GM20000 (cell line): ENCODE measurements at places on chromosomes 1 and 21.

DNA sequence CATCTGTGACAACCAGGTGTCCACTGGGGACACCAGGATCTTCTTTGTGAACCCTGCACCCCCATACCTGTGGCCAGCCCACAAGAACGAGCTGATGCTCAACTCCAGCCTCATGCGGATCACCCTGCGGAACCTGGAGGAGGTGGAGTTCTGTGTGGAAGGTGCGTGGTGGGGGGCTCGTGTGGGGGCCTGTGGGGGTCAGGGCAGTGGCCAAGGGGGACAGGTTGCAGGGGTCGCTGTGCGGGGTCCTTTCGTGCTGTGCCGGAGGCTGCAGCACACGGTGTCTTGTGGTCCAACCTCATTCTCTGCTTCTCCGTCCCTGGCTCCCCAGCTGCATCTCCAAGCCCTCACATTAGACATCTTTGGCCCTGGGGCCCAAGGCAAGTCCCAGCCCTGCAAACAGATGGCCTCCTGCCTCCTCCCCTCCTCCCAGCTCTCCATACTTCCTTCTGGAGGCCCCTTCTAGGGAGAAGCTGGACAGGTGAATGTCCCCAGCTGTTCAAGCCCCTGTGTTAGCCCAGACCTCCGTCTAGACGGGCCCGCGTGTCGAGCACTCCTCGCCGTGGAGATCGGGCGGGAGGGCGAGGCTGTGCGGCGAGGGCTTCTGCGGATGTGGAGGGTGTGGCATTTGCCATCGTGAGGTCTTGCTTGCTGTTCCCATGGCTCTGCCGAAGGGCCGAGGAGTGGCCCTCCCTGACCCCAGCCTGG is 2.5 kb downstream of the AGRN start:
- DNase-seq: no peak

GRCh38 chr1:6075748-6076147 is 30.1 kb downstream of the KCNAB2 start:
- no peak for DNase-seq

- DNase-seq: no peak
These were observed 80.1 kb downstream of the SH3BGR start for GRCh38 chr21:39531840-39532239.

GRCh38 chr21:41885341-41886024 is 6.3 kb upstream of the PRDM15 start:
- DNase-seq: no peak

GRCh38 chr1:199474738-199475137 is 552.8 kb upstream of the NR5A2 start:
- no peak for DNase-seq

DNA sequence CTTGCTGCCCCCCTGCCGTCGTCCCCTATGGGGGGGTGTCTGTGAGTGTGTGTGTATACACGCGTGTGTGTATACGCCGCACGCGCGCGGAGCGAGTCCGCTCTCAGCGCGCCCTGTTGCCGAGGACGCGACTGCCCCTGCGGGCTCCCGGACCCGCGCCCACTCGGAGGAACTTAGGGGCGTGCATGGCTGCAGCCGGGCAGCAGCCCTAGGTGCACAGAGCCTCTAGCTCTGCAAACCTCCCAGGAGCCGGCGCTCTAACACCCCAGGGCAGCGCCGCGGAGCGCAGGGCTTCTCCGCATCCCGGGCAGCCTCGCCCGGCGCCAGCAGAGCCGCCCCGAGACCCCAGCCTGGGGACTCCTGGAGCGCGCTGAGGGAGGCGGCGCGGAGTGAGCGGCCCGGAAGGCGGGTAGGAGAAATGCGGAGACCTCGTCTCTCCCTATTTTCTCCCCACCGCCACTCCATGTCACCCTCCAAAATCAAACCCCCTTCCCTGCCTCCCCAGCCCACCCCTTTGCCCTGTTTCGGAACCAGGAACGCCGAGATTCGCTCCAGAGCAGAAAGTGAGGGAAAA is 574 bp downstream of the ITPKB start:
- DNase-seq: peak; percentile 64

- DNase-seq: no peak
These were observed 10.8 kb upstream of the EXTL1 start for GRCh38 chr1:26010825-26011224.

DNA sequence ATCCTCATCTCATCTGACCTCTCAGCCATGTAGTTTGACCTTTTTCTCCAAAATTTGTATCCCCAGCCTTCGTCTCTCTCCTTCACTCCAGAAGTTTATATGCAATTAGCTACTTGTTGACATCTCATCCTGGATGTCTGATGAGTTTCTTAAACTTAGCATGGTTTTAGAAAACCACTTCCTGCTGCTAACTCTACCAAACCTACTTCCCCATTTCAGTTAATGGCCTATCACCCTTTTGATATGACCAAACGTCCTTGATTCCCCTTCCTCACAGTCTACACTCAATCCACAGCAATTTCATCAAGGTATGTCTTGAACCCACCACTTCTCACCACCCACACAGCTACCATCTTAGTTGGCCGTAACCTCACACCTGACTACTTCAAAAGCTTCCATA is 121.9 kb downstream of the LRRC40 start:
- DNase-seq: no peak

DNA sequence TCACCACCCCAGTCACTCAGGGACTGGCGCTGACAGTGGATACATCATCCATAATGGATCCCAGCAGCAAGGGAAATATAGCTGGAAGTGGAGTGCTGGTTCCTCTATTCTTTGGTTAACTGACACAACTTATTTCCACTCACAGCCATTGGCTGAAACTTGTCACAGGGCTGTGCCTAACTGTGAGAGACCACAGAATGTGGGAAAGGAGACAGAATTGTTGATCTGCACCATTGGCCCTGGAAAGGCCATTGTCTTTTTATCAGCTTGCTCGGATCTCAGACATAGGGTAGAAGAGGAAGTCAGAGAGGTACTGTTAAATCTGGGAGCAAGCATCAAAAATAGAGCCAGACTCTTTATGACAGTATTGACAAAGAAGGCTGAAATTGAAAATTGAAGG is 451.3 kb downstream of the AJAP1 start:
- no peak for DNase-seq

DNA sequence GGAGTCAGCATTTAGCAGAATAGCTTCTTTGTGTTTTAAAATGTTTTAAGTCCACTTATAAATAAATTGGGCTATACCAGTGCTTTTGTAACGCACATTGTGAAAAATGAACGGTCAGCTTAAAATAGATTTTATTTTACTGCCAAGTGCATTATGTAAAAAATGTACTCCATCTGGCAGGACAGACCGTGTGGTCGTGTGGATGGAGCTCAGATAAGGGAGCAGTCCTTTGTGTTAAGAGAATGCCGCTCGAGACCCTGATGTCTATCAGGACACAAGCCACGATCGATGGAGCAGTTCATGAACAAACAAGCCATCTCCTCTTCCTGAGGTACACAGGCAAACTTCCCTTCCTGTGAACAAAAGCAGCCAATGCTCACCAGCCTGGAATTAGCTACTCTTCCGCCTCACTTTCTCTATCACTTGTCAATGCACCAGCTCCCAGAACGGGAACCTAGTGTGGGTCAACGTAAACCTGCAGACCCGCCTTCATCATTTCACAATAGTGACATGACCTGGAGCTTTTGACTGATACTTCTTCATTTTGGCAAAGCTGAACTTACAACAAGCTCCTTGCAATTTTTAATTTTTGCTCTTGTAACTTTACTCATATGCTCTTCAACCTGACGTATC is 243.5 kb downstream of the TGFB2 start:
- no peak for DNase-seq

GRCh38 chr1:45530632-45531135 is 9.0 kb upstream of the PRDX1 start:
- DNase-seq: no peak

DNA sequence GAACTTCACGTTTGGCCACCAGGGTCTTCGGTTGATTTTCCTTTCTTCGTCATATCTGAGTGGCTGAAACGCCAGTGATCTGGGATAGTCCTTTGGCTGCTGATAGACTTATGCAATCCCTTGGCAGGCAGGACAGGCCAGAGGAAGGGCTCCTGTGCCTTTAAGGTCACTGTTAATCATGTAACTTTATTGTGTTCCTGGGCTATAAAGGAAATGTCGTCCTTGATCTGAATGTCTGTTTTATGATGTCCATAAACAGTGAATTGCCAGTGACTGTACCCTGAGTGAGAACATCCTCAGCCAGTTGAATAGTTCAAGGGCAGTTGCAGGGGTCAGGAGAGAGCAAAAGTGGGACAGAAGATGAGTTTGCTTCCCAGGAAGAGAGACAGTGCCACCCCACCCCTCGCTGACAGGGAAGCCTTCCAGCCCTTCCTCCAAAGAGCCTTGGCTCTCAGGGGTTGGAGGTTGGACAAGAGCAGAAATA is 68.0 kb downstream of the PDE9A start:
- no peak for DNase-seq

- peak; percentile 55 for DNase-seq
These were observed 42.3 kb upstream of the NFASC start for GRCh38 chr1:204828352-204828850.

- no peak for DNase-seq
These were observed 31.3 kb downstream of the UBE2U start for GRCh38 chr1:64234714-64235113.

- no peak for DNase-seq
These were observed 14.8 kb downstream of the DNTTIP2 start for GRCh38 chr1:93864175-93864574.

GRCh38 chr1:18535391-18536210 is 54.9 kb downstream of the KLHDC7A start:
- DNase-seq: no peak

- DNase-seq: no peak
These were observed 378.1 kb upstream of the USP24 start for GRCh38 chr1:55593298-55593697.

- no peak for DNase-seq
These were observed 18.7 kb downstream of the FOXJ3 start for GRCh38 chr1:42316292-42316691.

- DNase-seq: peak; percentile 75
These were observed at the start of gene CCSAP for GRCh38 chr1:229342656-229343569. Gene CCSAP (minus strand): TSS chr1:229343047. CDS start chr1:229342465, 582 bp downstream.

- DNase-seq: no peak
These were observed 5.7 kb upstream of the PAXBP1 start for GRCh38 chr21:32777269-32777668.

GRCh38 chr1:19955534-19956170 is 23.8 kb downstream of the PLA2G2A start:
- no peak for DNase-seq

DNA sequence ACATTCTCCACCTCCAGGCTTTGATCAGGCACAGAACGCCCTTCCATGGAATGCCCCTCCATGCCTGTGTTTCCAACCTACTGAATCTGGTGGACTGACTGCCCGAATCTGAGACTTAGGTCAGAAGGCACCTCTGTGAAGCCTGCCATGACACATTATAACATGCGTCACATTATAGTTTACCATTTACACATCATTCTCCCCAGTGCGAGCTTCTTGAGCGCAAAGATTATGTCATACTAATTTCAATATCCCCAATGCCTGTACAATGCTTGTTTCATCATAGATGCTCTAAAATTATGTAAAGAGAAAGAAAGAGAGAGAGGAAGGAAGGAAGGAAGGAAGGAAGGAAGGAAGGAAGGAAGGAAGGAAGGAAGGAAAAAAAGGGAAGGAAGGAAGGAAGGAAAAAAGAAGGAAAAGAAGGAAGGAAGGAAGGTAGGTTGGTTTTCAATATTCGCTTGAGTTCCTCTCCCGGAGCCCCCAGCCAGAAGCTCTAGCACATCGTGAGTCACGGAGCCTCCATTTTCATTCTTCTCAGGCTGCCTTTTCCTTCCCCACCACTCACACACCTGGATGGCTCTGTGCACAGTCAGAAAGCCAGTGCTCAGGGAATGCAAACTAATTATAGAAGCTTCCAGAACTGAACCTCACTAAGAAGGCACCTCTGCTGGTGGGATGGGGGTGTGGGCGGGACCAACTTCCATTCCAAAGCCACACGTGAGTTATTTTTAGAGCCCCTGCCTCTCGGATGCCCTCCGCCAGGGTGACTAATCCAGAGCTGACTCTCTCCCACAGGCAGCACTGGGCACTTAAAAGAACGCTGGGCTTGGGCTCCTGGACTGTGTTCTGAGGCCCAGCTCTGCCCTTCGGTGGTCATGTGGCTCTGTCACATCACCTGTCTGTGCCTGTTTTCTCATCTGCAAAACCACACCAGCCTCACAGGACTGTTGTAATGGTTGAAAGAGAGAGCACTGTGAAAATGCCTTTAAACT is 27.4 kb downstream of the LAMB3 start:
- DNase-seq: no peak

DNA sequence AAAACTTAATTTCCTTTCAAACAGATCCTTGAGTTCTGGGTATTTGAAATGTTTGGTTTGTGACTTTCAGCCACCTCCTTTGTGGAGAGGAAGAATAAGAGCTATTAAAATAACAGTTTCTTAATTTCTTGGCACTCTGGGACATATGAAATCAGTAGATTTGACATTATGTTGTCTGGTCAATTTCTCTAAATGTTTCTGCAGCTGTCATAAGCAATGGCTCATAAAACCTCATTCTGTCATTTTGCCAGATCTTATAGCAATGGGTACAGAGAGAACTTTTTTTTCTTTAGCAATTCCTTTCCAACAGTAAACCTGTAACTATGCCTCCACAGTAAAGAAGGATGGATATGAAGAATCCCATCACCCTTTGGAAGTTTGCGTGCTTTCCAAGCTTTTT is 52.6 kb downstream of the LAMC1 start:
- DNase-seq: no peak

GRCh38 chr21:46003575-46004007 is 22.0 kb downstream of the COL6A1 start:
- DNase-seq: no peak

GRCh38 chr1:183234660-183235476 is 48.8 kb downstream of the LAMC2 start:
- no peak for DNase-seq

GRCh38 chr1:159141584-159142390 is 29.6 kb upstream of the CADM3 start:
- DNase-seq: no peak
